AG08395 (cell line): ENCODE measurements at places on chromosomes 6 and 20.

GRCh38 chr20:60513141-60513540 is 554.9 kb downstream of the CDH26 start:
- DNase-seq = no peak

DNA sequence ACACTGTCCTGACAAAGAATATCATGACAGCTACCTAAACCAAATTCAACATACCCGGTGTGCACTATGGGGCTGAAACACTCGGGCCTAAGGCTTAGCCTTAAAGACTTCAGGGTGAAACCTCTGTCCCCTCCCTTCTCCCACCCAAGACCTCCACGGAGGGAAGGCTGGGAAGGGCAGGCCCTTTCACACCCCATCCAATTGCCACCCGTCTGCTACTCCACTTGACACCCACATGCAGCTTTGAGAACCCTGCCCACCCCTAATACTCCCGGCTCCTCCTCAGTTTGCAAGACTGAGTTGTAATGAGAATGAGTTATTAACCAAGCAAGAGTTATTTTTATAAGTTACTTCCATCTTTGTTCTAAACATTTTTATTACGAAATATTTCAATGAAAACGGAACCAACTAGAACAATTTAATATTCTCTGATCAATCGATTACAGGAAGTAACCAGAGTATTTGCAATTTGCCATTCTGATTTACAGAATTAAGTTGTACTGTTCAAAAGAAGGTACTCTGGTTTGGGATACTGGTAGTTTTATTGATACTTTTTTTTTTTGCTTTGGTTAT is 3.7 kb downstream of the TAF4 start:
- no peak for DNase-seq

DNA sequence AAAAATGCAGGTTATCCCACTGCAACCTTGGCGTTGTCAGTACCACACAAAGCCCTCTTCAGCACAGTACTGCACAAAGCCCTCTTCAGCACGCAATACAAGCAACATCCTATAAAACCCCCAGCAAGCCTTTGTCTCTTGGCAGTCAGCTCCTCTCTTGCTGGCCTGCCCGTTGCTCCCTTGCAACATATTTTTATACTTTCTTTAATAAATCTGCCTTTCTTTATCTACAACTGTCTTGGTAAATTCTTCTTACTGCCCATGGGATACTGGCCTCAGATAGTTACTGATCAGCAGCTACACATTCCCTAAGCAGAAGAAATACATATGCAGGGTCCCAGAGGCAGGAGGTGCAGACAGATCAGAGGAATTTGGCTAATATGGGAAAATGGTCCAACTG is 70.5 kb upstream of the MAP3K4 start:
- no peak for DNase-seq

GRCh38 chr6:38501931-38502330 is 137.8 kb downstream of the BTBD9 start:
- no peak for DNase-seq

GRCh38 chr6:16258709-16259075 is 20.3 kb downstream of the GMPR start:
- no peak for DNase-seq

DNA sequence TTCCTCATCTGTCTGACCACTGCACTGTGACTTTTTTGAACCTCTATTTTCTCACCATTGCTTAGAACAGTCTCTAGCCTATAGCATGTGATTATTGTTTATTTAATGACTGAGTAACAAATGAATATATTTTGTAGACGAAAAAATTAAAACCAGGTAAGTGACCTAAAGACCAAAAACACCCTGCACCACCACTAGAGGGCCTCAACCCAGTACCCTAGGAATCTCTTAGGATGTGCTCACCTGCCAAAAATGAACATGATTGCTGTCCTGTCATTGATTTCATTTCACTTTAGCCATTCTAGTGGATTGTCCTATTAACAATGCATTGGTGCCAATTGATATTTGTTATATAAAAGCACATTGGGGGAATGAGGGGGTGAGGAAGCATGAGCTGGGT is 199.1 kb downstream of the COL9A1 start:
- no peak for DNase-seq

GRCh38 chr6:102340311-102340710 is 946.8 kb downstream of the GRIK2 start:
- no peak for DNase-seq

DNA sequence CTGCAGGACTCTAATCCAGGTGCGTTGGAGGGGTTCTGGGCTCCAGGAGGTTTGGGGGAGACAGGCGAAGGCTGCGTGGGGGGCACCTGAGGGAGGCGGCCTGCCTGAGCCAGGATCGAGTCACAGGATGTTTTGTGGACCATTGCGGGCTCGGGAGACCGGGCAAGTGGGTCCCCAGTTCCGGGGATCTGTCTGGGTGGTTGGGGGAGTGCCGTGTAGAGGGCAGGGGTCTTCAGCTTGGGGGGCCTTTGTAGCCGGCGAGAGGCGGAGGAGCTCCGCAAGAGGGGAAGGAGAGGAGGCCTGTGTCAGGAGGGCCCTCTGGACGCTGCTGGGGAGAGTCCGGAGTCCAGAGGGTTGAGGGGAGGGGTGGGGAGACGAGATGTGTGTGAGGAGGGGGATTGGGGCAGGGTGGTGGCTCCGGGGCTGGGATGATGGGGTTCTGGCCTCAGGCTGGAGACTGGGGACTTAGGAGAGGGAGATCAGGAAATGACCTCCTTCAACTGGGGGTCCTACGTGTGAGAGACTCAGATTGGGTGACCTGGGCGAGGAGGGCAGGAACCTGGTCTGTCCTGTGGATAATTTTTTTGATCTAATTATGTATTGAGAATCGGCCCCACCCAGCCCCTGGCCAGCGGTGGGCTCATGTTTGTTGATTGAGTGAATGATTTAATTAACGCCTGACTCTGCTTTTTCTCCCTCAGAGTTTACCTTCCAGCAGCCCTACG is 505 bp downstream of the SNAI1 start:
- DNase-seq = no peak

DNA sequence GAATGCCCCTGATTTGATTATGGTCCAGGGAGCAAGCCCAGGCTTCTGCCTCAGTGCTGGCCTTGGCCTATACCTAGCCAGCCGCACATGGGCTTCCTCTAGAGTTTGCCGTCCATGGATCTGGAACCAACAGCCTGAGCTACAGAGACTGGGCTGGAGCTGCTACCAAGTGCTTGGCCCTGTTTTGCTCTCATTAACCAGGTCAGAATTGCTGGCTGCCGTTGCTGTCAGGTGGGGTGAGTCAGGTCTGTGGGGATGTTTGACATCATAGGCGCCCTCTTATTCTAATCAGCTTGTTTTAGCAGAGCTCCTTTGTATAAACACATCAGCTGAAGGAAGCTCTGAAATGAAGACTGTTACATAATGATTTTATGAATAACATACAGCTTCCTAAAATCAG is 83.1 kb upstream of the PHACTR2 start:
- DNase-seq = no peak

DNA sequence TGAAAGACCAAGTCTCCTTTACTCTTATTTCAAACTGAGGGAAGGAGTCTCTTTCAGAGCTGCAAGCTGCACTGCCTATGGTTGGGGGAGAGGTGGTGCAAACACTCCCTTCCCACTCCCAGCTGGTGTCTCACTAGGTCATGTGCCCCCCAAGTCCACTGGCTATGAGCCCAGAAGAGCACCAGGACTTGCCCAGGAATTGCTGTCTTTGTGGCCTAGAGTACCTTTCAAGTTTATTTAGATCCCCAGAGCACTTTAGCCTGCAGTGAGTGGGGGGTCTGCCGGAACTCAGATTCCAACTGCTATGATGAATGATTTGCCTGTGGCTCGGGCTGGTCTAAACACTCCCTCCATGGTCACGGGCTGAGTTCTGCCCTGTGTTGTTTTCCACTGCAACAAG is 192.6 kb upstream of the CITED2 start:
- no peak for DNase-seq

DNA sequence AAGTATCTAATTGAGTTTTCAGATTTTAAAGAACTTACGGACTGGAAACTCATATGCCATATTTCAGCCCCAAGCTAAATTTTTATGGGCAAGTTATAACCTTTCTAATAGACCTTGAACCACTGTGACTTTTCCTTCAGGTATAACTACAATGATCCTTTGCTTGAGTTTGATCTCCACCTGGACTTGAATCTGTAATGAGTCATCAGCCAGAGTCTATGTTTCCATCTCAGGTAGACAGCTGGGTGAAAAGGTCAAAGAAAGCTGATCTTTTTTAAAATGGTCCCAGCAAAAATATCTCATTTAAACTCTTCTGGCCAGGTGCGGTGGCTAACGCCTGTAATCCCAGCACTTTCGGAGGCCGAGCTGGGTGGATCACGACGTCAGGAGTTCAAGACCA is 88.4 kb upstream of the SGK1 start:
- DNase-seq = no peak

GRCh38 chr6:158605266-158605878 is 39.2 kb downstream of the DYNLT1 start:
- DNase-seq = peak; percentile 84

- DNase-seq = peak; percentile 50
Measured at GRCh38 chr6:7821426-7821825, 89.2 kb downstream of the TXNDC5 start.

DNA sequence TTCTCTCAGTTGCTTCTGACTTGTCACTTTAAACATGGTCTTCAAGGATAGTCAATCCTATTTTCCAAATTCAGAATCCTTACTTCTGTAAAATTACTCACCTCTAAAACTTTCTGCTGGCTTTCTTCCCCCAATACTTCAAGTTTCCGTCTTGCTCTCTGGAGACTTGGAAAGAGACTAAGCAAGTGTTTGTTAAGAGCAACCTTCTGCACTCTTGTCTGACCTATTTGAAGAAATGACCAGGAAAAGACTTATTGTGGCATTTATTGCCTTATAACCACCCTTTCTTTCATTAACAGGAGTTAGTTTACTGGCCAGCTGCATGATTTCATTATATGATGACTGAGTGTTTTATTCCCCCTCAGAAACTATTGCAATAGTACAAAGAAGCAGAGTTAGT is 181.0 kb downstream of the TBC1D7 start:
- DNase-seq = no peak

DNA sequence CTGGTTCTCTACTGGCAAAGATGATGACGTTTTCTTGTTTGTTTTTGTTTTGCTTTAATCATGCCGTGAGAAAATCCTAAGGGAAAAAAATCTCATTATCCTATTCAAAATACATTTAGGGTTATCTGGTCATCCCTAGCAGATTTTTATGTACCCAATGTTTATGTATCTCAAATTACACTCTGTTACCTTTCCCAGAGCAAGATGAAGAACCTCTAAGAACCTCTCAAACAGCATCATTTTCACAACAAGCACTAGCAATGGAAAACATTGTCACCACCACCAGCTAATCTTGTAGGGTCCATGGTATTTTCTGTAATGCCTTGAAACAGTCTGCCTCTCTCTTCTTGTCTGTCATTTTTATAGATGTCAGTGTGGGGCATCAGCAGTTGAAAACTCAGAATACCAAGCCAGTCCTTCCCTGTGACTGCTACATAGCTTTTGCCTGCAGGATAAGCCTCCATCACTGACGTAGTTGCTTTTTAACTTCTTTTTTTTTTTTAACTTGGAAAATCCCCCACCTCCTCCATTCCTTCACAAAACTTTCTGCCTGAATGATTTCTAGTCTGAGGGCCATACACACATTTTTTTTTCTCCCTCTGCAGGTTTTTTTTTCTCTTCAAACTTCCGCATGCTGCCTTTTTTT is 2.4 kb upstream of the SNAP25 start:
- DNase-seq = no peak

DNA sequence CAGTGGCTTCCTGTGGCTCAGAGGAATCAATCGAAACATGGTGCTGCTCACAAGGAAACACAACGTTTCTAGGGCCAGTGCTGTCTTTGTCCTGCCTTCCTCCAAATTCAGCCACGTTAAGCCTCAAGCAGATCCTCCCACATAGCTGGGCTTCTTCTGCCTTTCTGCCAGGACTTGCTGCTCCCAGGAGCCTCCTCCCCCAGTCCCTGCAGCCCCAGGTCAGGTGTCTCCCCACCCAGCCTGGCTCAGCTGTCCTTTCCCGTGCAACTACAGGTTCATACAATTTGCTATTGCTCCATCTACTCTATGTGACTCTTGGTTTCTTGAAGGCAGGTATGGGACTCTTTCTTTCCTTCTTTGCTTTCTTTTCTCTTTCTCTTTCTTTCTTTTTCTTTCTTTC is 215.3 kb upstream of the RNF24 start:
- no peak for DNase-seq

DNA sequence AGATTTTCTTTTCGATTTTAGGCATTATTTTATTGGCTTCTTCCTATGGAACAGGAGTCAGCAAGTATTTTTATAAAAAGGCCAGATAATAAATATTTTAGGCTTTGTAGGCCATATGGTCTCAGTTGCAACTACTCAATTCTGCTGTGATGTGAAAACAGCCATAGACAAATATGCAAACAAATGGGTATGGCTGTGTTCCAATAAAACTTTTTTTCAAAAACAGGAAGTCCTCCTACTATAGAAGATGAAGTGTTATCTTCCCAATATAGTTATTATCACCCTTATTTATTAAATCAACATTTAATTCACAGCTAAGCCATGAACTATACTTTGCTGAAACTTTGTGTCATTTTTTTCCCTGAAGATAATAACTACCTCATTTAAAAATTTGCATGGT is 57.2 kb downstream of the CHD6 start:
- no peak for DNase-seq

DNA sequence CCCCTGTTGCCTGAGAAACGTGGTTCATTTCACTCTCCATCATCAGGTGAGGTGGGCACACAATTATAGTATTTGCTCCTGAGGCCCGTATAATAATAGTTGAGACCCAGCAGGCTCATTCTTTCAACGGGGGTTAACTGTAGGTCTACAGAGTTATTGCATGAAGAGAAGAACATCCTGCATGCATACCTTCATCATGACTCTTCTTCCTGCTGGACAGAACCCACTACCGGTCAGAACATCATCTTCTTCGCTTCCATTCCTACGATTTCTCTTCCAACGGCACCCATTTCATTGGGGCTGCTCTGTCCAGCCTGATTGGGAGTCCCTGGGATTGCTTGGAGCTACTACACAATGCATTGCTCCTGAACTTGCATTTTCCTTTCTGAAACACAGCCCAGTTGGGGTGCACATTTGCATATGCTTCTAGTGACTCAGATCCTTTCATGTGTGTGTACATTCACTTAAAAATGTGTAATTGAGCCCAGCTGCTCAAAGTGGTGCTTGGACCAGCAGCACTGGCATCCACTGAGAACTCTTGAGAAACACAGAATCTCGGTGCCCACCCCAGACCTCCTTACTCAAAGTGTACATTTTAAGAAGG is 57.4 kb downstream of the SLC24A3 start:
- DNase-seq = peak; percentile 33

- DNase-seq = no peak
Measured at GRCh38 chr6:91879386-91879995, 1292.6 kb upstream of the MAP3K7 start.

- no peak for DNase-seq
Measured at GRCh38 chr20:59135093-59135492, 28.5 kb upstream of the ZNF831 start.

- DNase-seq = no peak
Measured at GRCh38 chr6:38846361-38846760, 131.2 kb downstream of the DNAH8 start.

DNA sequence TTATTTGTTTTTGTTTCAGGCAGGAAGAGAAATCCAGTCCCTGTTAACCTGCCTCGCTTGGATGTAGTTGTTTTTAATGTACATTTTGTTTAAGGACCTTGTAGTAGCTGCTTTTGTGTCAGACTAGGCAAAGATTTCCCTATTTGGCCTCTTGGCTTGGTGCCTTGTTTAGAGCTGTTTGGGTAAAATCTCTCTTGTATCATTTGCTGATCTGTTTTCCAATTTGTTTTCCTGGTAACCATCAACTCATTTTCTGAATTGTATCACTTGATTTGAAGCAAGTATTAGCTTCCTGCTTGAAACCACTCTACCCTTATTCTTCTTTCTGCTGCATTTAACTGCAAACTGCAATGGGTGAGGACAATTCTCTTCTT is 160.7 kb downstream of the ZFAND3 start:
- DNase-seq = no peak
